Activated naive CD4-positive, alpha-beta T cell (primary cell): ENCODE measurements at places on chromosomes 1 and 21.

DNA sequence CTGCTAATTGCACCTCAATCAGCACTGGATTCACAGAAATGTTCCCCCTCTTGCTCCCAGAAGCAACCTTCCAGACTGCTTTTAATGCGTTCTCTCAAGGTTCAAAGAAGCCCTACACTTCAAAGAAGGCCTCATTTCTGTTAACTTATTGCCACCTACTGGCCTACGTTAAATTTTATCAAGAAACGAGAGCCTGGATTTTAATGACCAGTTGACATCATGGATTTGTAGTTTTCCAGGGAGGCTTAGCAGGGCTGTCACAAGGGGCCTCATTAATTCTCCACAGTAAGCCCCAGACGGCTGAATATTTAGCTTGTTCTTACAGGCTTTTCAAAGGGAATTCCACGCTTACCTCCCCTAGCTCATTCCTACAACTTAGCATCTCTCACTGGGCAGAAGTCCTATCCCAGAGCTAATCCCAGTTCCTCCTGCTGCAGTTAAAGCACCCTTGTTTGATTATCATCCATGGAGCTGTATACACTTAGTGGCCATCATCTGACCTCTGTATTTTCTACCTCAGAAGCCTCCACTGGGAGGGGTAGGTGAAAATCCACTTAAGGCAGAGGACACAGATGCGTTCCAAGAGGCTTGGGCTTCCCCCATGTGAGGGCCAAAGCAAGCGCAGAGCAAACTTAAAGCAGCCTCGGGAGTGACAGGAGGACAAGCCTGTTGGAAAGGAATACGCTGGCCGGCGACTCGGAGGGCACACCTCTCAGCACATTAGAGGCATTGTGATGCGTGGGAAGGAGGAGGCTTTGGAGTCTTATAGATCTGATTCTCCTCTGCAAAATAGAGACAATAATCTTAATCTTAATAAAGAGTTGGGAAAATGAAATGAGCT is 32.2 kb upstream of the CYP4X1 start:
- DNase-seq = no peak

GRCh38 chr1:210332233-210332632 is 3.5 kb downstream of the HHAT start:
- DNase-seq = no peak

GRCh38 chr1:150186789-150187559 is 37.3 kb downstream of the PLEKHO1 start:
- no peak for DNase-seq

DNA sequence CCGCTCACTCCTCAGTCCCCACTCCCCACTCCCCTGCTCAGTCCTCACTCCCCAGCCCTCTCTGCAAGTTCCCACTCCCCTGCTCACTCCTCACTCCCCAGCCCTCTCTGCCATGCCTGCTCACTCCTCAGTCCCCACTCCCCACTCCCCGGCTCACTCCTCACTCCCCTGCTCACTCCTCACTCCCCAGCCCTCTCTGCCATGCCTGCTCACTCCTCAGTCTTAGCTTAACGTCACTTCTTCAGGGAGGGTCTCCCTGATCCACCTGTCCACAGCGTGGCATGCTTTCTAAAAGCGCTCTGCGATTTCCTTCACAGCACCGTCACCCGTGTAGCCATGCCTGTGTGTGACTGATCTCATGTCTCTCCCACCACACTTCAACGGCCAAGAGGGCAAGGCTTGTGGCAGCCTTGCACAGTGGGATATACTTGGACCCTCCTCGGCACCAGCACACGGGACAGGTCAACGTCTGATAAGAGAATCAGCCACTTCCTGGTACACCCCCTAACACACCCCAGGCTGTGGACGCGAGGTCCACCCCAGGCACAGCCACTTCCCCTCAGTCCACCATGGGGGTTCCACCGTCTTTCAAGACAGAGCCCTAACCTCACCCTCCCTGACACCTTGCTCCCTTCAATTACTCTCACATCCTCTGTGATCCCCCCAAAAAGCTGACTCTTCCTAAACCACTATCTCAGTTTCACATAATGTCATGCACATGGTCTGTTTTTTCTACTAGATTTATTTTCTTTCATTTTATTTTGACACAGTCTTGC is 14.0 kb downstream of the PRDM15 start:
- no peak for DNase-seq

- no peak for DNase-seq
Measured at GRCh38 chr1:99557546-99558202, 88.2 kb upstream of the PALMD start.

- peak; percentile 55 for DNase-seq
Measured at GRCh38 chr21:42974832-42975820, 764 bp downstream of the PKNOX1 start.

DNA sequence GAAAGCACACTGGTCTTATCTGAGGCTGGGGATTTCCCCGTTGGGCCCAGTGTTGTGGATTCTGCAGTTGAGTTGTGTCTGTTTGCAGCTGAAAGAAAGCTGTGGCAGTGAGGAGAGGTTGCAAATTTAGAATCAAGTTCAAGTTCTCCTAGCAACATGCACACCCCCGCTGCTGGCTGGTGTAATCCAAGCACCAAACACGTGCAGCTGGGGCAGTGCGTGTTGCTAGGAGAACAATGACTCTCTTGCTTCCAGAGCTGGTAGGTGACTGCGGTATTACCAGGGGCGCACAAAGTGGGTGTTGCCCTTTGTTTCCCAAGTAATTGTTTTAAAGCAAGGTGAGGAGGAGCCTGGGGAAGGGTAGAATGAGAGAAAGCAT is 91.5 kb downstream of the IER5 start:
- DNase-seq = no peak

- no peak for DNase-seq
Measured at GRCh38 chr21:42282021-42282420, 33.2 kb downstream of the TFF3 start.

- no peak for DNase-seq
Measured at GRCh38 chr1:118151312-118151937, 33.6 kb downstream of the SPAG17 start.

DNA sequence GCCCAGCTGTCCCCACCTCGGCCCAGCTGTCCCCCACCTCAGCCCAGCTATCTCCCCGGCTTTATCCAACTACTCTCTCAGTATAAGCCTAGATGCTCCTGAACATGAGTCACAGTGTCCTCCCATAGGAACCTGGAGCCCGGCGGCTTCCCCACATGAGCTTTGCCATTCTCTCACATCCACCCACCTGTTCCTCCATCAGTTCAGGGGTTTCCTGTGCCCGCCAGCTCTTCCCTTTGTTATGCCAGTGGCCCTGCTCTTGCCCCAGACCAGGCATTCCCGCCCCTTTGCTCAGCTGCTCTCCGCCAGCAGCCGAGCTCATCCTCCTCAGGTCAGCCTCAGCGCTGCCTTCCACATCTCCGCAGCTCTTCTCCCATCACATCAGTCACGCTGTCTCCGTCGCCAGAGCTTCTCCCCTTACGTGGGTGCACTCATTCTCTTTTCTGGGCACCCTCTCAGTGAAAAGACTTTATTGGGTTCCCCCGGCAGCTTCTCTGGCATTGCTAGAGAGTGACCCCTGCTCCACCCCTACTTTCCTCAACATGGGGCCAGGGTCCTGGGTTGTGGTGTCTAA is 89.5 kb upstream of the CSF3R start:
- DNase-seq = no peak

GRCh38 chr21:43269440-43269839 is 100.6 kb downstream of the CRYAA start:
- DNase-seq = no peak

GRCh38 chr1:21872445-21873079 is 60.5 kb downstream of the LDLRAD2 start:
- no peak for DNase-seq

GRCh38 chr1:154579374-154579773 is 11.8 kb downstream of the CHRNB2 start:
- DNase-seq = no peak

GRCh38 chr1:25056536-25056935 is 126.5 kb upstream of the RUNX3 start:
- no peak for DNase-seq

GRCh38 chr1:172431721-172432192 is 11.3 kb downstream of the C1orf105 start:
- DNase-seq = no peak

GRCh38 chr21:44329086-44329889 is 9.9 kb downstream of the CFAP410 start:
- no peak for DNase-seq

DNA sequence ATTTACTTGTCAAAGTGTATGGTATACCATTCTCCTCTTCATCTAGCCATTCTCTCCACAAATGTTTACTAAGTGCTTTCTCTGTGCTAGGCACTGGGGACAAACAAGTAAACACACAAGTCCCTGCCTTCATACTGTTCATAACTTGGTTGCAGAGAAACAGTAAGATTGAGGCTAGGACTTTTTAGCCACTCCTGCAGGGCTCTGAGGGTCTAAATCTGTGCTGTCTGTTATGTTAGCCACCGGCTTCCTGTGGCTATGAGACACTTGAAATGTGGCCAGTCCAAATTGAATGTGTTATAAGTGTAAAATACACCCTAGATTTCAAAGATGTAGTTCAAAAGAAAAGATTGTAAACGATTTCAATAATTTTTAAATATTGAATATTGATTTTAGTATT is 50.2 kb downstream of the AZIN2 start:
- DNase-seq = no peak

DNA sequence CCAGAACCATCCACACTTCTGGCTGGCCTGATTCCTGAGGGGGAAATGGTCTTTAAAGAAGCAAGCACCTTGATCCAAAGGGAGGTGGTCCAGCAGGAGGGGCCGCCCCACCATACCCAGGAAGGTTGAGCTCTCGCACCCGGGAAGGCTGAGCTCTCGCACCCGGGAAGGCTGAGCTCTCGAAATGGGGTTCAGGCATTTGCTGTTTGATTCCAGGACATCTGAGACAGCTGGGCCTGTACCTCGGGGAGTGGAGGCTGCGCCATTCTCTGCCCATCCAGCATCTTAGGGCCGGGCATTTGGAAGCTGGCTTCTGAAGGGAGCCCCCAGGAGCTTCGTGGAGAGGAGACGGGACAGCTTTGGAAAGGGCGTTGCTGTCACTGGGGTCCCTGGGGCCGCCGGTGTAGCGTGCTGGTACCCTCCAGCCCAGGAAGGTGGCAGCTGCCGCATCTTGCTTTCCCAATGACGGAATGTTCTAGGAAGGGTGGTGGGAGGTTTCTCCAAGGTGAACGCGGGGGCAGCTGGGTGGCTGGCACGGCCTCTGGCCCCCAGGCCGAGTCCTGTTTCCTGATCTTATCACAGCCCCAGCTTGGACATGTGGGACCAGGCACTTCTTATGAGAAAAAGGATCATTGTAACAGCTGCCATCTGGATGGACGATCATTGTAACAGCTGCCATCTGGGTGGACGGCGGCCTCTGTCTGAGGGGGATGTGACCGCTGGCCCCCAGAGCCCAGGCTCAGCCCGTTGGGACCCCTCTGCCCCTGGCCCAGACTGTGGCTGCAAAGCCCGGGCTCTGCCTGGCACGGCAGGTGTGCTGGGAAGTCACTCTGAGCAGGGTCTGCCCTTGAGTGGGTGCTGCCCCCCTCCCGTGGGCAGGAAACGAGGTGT is 61.6 kb downstream of the COL18A1 start:
- no peak for DNase-seq

DNA sequence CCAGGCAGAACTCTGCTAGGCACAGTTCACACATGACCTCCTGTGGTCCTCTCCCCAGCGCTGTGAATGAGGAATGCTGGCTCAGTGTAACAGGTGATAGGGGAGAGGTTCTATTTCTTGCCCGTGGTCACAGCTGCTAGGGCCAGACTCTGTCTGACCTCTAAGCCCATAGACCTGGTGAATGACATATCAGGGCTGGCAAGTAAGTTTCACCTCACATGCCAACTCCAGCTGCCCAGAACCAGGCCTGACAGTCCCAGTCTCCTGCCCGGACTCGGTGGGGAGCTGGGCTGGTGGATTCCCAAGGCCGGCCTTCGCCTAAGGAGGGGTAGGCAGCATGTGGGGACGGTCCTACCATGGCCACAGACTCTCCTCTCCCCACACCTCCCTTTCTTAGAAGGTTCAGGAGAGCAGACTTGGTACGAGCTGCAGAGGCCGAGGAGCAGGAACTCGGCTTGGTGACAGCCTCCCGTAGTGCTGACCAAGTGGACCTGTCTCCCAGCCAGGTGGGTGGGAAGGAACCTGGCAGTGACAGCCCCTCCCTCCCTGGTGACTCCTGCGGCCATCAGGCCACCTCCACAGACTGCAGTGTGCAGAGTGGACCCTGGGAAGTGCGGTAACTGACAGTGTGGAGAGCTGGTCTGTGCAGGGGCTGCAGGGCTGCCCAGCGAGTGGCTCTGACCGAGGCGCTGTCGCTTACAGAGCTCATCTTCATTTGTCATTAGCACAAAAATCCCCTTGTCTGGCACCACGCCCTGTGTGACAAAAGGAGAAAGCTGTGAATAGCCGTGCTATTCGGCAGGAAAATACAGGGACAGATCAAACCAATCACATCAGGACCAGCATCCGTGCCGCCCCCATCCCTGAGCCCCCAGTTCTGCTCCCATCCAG is 74.6 kb downstream of the SCCPDH start:
- no peak for DNase-seq

DNA sequence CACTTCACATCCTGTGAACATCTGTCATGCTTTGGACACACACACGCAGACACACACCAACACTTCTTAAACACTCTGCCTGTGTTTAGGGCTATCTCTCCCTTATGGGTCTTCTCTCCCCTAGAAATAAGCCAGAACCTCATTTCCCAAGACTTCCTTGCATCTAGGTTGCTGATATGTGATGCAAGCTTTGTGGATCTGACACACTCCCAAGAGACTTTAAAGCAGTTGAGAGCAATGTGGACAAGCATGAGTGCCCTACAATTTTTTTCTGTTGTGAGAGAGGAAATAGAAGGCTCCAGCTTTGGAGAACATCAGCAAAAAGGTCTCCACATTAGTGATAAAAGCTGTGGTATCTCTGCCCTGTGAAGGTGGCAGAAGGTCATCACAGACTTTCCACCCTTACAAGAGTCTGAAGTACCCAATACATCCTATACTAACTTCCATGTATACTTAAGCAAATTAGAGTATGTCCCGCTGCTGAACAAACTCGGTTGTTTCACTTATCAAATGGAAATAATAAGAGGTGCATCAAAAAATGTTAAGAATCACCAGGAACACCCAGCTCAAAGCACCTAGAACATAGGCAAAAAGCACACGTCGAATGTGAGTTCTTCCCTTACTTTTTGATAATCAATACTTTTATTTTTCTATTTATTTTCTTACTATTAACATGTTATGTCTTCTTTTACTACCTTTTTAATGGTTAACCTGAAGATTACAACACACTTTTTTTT is 267.6 kb downstream of the SETD4 start:
- no peak for DNase-seq

DNA sequence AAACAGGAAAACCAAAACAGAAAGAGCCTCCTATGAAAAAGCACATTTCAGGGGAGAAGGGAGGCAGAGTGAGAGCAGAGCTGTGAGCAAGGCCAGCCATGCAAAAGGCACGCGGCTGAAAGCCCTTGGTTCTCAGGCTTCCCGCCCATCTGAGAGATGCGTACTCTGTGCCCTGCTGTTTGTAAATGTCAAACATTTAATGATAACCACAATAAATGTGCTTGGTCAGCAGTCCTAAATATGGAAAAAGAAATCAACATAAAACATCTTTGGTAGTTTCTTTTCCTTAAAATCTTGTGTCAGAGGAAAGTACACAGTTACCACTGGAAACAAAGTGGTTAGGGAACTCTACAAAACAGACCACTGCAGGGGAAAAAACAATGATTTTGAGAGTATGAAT is 283.1 kb downstream of the DSCAM start:
- no peak for DNase-seq

- no peak for DNase-seq
Measured at GRCh38 chr1:206545351-206545750, 38.0 kb downstream of the RASSF5 start.
